ENCODE measurements at places on chromosomes 11 and 22. TPM values are rescaled to one million over a fixed set of nuclear protein-coding genes. Genes with fewer than 3 reads are reported as not detected.
A peak's percentile ranks its signal among the peaks of the same experiment; 100 is the strongest.

DNA sequence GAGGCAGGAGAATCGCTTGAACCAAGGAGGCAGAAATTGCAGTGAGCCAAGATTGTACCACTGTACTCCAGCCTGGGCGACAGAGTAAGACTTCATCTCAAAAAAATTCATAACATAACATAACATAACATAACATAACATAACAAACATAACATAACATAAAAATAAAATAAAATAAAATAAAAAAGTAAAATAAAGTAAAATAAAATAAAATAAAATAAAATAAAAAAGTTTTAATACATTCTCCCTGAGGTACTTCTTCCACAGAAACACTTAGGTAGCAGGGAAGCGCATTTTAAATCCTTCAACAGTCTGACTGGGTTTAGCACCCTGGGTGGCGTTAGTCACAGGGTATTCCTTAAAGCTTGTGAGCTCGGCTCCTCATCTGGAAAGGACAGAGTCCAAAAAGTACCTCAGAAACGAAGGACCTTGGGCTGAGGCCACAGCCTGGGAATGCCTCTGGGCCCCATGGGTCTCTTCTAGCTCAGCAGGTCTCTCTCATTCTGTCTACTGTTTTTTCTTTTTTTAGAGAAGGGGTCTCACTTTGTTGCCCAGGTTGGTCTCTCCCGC lies 41.7 kb downstream of the MICAL3 start:
- no peak for DNase-seq

The CNTN5 gene
- not detected for total RNA-seq

- no peak for DNase-seq
Observed at GRCh38 chr11:129728581-129728980, 87.1 kb upstream of the TMEM45B start.

GRCh38 chr11:94309757-94310156 lies 5.4 kb downstream of the IZUMO1R start:
- no peak for DNase-seq

- DNase-seq = peak; percentile 29
Observed at GRCh38 chr11:35919244-35919643, 24.6 kb upstream of the LDLRAD3 start.

The CCT8L2 gene
- not detected for total RNA-seq

DNA sequence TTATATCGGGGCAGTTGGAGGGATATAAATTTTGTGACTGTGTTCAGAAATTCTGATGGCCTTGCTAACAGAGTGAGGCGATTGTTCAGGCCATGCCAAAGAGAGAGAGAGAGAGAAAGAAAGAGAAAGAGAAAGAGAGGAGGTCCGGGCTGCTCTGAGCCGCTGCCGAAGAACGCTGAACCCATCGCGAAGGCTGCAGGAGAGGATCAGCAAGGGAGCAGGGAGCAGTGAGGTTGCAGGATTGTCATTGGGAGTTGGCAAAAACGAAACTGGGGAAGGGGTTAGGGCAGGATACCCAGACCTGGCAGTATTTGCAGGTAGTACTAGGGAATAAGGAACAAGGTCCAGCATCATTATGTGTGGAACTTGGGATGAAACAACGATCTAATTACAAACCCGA lies 537.1 kb downstream of the INSC start:
- DNase-seq = no peak
